Epithelial cell of esophagus (primary cell): ENCODE measurements at places on chromosomes 3 and 15.
A peak's percentile ranks its signal among the peaks of the same experiment; 100 is the strongest.

DNA sequence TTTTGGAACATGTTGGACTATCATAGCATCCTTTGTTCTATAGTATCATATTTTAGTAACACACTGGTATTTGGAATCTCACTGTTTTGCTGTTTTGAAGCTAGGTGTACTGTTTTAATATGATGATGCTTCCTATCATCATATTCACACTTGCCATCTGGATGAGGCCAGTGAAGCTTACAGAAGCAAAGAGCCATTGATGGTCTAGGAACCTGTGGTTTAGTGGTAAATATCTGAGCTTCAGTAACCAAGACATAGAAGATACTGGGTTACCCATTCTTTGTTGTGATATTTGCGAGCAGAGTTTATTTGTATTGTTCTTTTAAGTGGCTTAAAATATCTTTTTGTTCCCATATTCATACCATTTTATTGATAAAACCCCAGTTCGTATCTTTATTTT is 304.1 kb downstream of the SATB1 start:
- no peak for DNase-seq

DNA sequence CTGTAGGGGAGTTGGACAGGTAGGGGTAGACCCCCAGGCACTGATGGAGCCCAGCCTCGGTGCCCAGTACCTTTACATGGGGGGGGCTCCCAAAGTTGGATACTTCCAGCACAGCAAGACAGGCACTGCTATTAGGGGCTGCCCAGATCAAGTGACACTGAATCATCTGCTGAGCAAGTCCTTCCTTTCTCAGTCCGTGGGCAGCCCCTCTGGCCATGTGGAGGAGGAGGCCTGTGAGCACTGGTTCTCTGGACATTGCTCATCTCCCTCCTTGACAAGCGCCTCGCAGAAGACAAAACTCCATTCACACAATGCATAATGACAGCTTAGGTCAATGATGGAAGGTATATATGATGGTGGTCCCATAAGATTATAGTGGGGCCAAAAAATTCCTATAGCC is 35.7 kb downstream of the EEFSEC start:
- peak; percentile 4 for DNase-seq

DNA sequence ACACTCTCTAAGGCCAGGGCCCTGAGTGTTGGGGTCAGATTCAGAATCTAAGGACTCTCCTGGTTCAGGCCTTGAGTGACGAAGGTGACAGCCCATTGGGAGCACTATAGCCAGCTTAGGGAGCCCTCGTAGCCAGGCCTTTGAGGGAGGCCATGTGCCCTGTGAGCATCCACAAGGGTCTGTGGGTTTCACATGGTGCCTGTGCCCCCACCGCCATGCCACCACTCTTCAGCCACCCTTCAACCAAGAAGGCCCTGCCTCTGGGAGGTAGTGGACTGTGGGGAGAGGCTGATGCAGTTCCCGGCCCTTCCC is 37.5 kb downstream of the TSPAN3 start:
- no peak for DNase-seq

- no peak for DNase-seq
These were observed 87.5 kb downstream of the CORO2B start for GRCh38 chr15:68666120-68666811.

DNA sequence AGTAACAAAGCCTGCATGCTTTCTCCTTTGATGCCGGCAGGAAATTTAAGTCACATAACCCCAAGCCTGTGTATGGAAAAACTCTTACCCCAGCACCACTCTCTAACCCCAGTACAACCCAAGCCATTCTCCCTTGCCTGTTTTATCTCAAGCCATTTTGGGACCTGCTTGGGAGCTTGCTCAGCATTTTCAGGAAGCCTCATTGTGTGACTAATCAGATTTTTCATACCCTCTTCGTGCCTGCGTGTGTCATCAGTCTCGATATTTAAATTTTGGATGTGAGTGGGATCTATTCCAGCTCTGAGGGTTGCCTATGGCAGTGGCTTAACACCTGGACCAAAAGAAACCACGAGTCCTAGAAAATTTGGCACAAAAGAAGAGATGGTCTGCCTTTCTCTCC is 426.2 kb downstream of the SQOR start:
- DNase-seq, result no peak

GRCh38 chr15:62649793-62650420 is 392.6 kb upstream of the TPM1 start:
- peak; percentile 17 for DNase-seq

GRCh38 chr3:142216321-142216720 is 9.1 kb downstream of the GK5 start:
- DNase-seq, result no peak

DNA sequence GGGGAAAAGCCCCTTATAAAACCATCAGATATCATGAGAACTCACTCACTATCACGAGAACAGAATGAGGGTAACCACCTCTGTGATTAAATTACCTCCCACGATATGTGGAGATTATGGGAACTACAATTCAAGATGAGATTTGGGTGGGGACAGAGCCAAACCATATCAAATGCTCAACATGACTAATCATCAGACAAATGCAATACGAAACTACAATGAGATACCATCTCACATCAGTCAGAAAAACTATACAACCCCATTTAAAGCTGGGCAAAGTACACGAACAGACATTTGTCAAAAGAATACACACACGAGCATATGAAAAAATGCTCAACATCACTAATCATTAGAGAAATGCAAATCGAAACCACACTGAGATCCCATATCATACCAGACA is 67.7 kb downstream of the SCAPER start:
- DNase-seq, result no peak

- no peak for DNase-seq
These were observed 208.2 kb downstream of the RPLP1 start for GRCh38 chr15:69660658-69661405.

DNA sequence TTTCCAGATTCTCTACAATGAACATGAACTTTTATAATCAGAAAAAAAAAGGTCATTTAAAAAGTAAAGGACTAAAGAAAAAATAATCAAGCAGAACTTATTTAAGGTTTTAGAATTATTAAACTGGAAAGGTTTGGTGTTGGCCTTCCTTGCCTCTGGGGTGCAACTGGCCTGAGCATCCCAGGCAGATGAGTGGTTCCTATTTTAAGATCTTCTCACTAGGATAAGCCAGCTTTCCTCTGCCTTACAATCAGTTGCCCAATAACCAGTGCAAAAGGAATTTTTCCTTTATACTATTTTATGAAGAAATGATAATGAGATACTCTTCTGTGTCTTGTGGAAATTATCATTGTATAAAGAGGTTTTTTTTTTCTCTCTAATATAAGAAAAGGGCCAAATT is 56.6 kb downstream of the SEC22A start:
- DNase-seq, result no peak

- DNase-seq, result no peak
These were observed 1026.2 kb upstream of the NR2F2 start for GRCh38 chr15:95304151-95304946.

- no peak for DNase-seq
These were observed 151.0 kb downstream of the FAM43A start for GRCh38 chr3:194836661-194837060.

DNA sequence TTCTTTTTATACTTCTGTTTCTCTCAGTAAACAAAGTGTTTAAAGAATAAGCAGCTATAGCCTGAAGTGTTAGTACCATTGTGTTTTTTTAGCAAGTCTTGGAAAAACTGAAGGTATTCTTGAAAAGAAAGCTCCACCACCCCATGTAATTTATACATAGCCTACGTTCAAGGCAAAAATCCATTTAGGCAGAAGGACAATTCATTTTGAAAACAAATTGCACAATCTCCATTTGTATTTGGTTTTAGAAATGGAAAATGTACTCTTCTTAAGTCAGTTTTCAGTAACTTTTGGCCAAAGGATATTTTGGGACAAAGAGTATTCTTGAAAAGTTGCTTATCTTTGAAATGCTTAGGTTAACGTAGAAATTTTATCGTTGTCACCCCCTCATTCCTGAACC is 34.5 kb downstream of the PTPRG start:
- DNase-seq, result no peak

GRCh38 chr15:66164788-66165187 is 88.8 kb downstream of the MEGF11 start:
- no peak for DNase-seq

- no peak for DNase-seq
These were observed 61.0 kb upstream of the RPL32 start for GRCh38 chr3:12902181-12902999.

GRCh38 chr3:70580021-70580420 is 267.6 kb upstream of the MDFIC2 start:
- no peak for DNase-seq

DNA sequence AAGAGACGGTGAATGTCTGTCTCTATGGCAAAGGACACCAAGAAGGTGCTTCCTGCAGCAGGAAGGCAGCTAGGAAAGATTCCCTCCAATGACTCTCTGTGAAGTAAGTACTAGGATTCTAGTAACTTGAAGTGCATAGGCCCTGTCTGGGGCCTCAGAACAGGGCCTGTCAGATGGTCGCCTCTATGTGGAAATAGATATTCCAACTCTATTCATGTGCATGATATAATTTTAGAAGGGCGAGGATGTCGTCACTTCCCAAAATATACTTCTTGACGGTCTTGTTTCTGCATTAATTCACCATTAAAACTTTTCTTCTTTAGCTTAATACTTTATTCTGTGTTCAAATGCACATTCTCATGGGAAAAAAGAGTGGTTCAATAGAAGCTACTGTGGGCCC is 167.0 kb downstream of the TLE3 start:
- no peak for DNase-seq

GRCh38 chr3:50504681-50505080 is 1.2 kb upstream of the CACNA2D2 start:
- DNase-seq, result no peak

DNA sequence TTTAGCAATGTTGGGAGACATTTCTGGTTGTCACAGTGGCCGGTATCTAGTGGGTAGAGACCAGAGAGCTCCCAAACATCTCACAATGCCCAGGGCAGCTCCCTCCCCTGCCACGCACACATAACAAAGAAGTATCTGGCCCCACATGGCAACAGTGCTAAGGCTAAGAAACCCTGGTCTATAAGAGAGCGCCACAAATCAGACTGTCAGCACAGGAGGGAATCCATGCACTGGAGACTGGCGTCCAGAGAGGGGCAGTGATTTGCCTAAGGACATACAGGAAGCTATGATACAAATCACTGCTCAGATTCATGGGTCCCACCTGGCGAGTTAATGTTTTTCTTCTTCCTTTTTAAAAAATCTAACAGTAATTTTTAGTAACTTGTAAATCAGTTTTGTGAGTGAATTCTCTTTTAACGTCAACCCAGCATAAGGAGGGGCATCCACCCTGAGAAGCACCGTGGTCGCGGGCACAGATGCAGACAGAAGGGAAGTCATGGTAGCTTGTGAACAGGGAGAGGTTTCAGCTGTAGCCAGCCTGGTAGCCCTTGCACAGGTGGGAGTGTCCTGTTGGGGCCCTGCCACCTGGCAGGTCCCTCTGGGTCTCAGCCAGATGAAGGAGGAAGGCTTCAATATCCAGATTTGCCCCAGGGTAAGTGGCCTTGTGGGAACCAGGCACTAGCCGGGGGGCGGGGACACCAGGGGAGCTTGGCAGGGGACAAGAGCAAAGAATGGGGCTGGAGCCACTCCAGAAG is 8.7 kb downstream of the ISG20 start:
- DNase-seq, result no peak

DNA sequence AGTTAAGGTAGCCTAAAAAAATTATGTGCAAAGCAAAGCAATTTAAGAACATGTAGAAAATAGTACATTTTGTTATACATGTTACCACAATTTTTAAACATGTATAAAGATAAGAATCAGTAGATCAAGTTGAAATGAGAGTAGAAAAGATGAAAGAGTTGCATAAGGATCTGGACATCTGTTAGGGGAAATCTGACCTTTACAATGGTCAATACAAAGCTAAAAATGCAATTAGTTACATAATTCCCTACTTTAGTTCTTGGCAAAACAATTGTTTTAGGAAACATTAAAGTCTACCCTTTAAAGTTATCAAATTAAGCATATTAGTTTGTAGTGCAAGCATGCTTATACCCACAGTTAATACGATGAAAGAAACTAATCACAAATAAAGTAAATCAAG is 32.7 kb downstream of the TOP2B start:
- no peak for DNase-seq

DNA sequence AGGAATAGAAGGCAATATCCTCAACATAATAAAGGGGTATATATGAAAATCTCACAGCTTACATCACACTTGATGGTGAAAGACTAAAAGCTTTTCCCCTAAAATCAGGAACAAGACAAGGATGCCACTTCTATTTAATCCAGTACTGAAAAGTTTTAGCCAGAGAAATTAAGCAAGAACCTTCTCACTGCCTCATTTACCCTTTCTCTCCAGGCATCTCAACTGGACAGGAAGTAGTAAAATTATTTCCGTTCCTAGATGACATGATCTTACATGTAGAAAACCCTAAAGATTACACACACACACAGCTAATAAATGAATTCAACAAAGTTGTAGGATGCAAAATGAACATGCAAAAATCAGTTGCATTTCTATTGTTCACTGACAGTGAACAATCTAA is 11.2 kb downstream of the SCAP start:
- DNase-seq, result peak; percentile 34

DNA sequence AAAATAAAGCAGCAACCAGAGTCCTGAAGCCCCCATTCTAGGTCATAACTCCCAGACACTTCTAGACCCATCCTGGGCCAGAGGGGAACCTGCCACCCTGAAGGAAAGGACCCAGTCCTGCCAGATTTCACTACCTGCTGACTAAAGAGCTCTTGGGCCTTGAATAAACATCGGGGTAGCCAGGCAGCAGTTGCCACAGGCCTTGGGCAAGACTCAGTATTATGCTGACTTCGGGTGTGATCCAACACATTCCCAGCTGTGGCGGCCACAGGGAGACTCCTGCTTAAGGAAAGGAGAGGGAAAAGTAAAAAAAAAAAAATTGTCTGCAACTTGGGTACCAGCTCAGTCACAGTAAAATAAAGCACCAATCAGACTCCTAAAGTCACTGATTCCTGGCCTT is 23.8 kb downstream of the NEDD4 start:
- DNase-seq, result peak; percentile 63

GRCh38 chr3:123447749-123448517 is 957 bp downstream of the ADCY5 start:
- peak; percentile 33 for DNase-seq

DNA sequence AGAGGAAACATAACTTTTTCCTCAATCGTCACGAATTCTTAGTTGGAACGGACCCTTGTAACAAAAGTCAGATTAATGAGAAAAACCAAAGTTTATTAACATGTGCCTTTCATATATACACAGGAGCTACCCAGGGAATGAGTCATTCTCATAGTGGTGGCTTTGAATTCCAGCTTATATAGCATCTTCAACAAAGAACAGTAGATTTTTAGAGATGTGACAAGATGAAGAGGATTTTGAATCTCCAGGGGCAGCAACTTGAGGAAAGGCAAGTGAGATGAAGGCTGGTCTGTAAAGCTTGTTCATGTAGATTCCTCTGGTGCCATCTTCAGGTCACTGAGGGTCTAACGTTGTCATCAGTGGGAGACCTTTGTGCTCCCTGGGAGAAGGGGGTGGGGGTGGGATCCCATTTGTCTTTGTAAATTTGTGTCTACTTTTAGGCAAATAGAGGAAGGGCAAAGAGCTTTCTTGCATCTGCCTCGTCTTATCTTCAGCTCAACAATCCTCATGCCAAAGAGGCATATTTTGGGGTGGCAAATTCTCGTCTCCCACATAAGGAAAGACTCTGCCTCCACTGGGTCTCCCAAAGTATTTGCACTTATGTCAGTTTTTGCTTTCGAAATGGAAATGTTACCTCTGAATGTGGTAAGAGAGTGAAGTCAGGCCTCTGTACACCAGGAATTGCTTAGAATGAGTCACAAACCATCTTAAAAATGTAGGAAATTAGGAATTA is 29.5 kb downstream of the CLEC3B start:
- DNase-seq, result peak; percentile 32

GRCh38 chr15:36029606-36030210 is 483.7 kb upstream of the DPH6 start:
- no peak for DNase-seq
